Inflammatory macrophage (primary cell): ENCODE measurements at places on chromosomes 7 and 10.
A peak's percentile ranks its signal among the peaks of the same experiment; 100 is the strongest.

GRCh38 chr10:71850021-71850742 is 869 bp downstream of the PSAP start:
- no peak for DNase-seq

DNA sequence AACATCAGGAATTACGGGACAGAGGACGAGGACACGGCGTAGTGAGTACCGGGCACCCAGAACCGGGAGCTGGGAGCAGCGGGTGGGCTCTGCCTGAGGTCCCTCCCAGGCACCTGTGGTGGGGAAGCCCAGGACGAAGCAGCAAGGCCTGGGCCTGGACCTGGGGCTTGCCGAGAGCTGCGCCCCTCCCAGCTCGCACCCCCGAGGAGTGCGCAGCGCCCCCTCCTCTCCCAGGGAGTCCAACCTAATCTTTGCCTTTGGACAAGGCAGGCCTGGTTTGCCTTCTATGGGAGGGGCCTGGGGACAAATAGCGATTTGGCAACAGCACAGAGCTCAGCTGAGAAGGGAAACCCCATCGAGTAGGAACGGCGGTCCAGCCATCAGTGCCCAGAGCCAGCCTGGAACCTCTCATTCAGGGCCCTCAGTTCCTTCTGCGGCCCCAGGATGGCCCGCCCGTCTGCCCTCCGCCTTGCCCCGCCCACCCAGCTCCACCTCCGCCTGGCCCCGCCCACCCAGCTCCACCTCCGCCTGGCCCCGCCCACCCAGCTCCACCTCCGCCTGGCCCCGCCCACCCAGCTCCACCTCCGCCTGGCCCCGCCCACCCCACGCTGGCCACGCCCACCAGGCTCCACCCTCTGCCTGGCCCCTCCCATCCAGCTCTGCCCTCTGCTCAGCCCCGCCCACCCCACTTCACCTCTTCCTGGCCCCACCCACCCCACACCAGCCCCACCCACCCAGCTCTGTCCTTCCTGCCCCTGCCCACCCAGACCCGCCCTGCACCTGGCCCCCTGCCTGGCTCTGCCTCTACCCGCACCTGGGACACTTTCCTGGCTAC is 32.5 kb upstream of the KNDC1 start:
- no peak for DNase-seq

DNA sequence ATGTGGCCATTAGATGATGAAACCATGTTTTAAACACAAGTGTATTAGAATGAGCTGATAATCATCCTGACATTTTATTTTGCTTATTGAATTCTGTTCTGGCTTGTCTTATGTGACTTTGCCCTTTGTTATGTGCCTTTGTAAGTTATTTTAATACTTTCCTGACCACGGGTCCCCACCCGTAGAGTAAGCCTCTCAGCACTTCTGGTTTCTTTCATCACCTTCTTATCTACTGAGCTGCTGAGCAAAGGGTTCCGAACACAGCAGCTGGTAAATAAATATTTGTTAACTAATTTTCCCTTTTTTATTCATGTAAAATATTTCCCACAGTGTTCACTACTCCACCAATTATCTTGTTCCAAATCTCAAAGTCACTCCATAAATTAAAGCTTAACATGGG is 1115.3 kb downstream of the SORCS3 start:
- DNase-seq = no peak

- DNase-seq = no peak
Observed at GRCh38 chr10:26368463-26368862, 69.7 kb upstream of the APBB1IP start.

DNA sequence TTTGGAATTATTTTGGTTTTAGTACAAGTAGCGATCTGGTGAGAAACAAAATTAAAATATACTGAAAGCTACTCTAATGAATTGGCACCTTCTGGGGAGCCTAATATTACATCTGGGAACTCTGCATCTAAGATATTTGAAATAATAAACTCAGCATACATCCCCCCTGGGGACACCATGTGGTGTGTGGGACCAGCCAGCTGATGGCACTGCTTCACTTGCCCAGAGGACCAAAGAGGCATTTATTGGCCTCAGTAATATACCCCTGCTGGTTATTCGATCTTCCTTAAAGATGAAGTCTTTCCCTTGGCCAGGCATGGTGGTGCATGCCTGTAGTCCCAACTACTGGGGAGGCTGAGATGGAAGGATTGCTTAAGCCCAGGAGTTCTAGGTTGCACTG is 195.1 kb upstream of the AUTS2 start:
- DNase-seq = peak; percentile 54

- DNase-seq = no peak
Observed at GRCh38 chr10:101567165-101568006, 20.7 kb downstream of the POLL start.

DNA sequence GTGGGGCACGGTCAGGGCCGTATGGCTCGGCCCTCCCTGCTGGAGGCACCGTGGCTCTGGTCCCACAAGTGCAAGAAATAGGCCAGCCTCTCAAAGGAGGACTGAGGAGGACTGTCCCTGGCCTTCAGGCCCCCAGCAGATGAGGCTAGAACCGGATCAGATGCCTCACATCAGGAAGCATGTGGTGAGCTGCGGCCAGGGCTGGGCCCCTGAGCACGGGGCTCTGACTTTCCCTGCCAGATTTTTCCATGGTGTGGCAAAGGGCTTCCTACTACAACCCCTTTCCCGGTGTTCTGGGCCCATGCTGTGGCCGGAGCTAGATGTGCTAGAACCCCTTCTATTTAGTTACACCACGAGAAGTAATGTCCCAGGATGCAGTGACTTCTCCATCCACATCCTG is 100.4 kb downstream of the TCERG1L start:
- DNase-seq = no peak

GRCh38 chr7:1105189-1105588 is 17.3 kb downstream of the GPER1 start:
- no peak for DNase-seq

GRCh38 chr7:17056491-17057142 is 174.8 kb upstream of the AGR3 start:
- no peak for DNase-seq
